AG09319 (cell line): ENCODE measurements at places on chromosomes 1 and 21.

- no peak for DNase-seq
Observed at GRCh38 chr21:21246007-21246406, 247.8 kb downstream of the NCAM2 start.

- DNase-seq: no peak
Observed at GRCh38 chr1:92065042-92065441, 10.2 kb downstream of the SETSIP start.

GRCh38 chr1:30446508-30446907 is 276.9 kb downstream of the MATN1 start:
- no peak for DNase-seq

- DNase-seq: no peak
Observed at GRCh38 chr1:201426479-201427310, 5.2 kb upstream of the TNNI1 start.

- DNase-seq: no peak
Observed at GRCh38 chr1:181180407-181181031, 92.0 kb downstream of the IER5 start.

DNA sequence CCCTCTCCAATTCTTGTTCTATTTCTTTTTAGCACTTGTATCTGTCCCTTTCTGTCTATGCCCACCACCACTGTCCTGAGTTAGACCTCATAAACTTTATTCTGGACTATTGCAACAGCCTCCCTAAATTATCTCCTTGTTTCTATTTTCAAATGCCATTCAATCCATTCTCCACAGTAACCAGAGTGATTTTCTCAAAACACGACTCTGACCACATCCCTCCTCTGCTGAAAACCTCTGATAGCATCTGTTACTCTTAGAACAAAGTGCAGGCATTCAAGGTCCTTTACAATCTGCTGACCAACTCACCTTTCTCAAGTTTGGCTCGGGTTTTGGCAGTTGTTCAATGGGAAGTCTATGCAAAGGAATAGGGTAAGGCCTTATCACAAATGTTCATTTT is 22.8 kb upstream of the GPX7 start:
- DNase-seq: no peak
